ENCODE measurements at places on chromosomes 4 and X.

DNA sequence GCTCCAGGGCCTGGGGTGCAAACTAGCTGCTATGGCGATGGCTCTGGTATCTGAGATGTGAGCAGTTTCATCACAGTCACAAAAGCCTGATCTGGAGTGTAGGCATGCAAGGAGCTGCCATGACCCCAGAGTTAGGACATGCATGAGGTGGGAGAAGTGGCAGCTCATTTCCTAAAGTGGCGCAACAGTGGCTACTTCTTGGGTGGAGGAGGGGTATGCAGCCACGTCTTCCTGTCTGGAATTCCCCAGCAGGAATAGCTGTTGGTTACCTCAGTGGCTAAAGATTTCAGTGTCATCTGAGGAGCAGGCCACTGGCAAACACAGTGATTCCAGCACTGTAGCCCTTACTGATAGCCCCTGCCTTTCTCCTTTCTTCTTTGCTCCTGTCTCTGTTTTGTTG, 1382.5 kb downstream of the C4orf33 start:
- no peak for DNase-seq

DNA sequence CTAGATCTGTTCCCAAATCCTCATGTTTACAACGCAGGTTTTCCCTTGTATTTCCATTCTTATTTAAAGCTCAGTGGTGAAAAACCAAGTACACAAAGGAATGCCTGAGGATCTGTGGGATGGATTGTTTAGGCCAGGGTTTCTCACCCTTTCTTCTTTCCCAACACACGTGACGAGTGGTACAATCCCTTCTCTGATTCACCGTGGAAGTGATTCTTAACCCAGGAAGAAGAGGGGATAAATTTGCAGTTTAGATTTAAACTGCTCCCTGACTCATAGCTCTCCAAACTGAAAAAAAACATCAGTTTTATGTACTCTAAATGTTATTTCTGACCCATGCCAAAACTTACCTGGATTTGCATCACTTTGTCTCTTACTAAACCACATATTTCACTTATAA, 17.0 kb downstream of the PAQR3 start:
- DNase-seq = no peak

- DNase-seq = no peak
Measured at GRCh38 chrX:23919706-23920320, 12.0 kb downstream of the CXorf58 start.

DNA sequence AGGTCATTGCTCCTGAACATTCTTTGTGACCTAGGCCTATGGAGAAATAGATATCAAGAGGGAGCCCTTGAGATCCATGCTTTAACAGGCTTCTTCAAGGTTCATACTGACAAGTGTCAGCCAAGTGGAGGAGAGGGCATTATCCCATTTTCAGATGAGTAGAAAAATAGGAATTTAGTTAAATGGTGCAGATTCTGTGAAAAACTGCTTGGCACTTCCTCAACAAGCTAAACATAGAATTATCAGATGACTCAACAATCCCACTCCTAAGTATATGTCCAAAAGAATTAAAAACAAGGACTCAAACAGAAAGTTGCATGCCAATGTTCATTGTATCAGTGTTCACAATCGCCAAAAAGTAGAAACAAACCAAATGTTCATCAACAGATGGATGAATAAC, 43.8 kb upstream of the KCNIP4 start:
- DNase-seq = no peak

DNA sequence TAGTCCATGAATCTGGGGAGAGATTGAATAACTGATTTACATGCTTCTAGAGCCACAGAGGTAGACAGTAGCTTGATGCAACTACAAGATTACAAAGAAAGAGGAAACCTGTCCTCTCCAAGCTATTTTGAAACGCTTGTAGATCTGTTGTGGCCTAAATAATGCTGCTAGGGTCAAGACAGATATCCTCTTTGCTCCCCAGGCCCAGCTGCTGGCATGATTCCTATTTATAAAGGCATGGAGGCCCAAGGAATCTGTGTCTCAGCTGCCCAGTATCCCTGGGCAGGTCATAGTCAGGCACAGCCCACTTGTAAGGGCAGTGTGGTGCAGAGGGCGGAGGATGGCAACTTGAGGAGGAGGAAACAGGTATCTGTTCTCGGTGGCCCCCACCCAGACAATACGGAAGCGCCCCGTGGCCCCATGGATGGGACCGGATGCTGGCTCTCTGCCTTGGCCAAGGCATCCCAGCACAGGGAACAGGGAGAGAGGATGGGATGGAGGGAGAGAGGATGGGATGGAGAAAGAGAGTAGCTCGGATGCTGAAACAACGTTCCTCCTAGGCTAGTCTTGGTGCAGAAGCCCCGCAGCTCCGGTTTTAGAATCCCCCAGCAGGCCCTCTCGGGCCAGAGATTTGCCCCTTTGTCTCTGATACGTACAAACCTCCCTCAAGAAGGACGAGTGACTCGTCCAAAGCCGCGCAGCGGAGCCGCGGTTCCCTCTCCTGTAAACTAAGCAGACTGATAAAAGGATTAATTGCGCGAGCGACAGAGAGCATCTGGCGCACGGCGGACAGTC, 767 bp upstream of the SMIM20 start:
- peak; percentile 9 for DNase-seq

GRCh38 chr4:105637408-105638176, 70.9 kb downstream of the INTS12 start:
- no peak for DNase-seq

DNA sequence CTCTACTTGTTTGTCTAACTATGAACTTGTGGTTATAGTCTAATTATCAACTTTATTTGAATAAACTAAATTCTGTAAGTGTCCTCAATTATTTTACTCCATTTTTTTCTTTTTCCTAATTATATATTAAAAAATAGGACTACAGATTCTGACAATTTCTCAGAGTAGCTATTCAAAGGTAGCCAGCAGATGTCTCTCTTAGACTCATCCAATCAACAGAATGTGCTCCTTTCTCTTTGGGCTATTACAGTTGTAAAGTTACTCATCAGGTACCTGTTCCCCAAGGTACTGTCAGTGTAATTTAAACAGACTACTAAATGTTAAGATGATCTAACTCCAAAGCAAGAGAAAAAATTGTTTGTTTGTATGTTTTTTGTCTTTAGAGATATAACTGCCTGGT, 248.6 kb downstream of the PCDH18 start:
- DNase-seq = no peak

DNA sequence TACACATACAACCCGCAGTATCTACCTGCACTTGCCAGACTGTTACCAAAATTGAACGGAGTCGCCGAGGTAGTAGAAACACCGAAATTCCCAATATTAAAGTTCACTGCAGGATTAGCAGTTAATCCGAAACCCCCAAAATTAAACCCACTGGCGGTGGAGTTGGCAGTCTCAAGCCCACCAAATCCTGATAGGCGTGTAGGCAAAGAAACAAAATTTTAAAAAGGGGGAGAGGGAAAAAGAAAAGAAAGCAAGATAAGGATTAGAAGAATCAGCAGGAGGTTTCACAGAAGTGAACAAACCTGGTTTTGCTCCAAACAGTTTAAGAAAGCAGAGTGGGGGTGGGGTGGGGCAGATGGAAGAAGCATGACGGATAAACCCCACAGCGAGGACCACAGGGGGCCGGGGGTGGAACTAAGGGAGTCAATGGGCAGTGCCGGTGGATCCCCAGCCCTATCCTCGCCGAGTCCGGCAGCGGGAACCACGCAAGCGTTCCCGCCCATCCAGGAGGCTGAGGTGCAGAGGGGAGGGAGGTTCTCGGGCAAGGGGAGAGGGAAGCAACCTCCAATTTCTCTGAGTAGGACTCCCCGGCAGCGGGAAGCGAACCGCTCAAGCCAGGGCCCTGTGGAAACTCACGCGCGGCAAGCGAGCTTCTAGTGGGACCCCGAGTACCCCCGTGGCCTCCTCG, 599 bp downstream of the NUP54 start:
- peak; percentile 20 for DNase-seq

- DNase-seq = no peak
Measured at GRCh38 chrX:110966839-110967238, 129.2 kb upstream of the PAK3 start.

DNA sequence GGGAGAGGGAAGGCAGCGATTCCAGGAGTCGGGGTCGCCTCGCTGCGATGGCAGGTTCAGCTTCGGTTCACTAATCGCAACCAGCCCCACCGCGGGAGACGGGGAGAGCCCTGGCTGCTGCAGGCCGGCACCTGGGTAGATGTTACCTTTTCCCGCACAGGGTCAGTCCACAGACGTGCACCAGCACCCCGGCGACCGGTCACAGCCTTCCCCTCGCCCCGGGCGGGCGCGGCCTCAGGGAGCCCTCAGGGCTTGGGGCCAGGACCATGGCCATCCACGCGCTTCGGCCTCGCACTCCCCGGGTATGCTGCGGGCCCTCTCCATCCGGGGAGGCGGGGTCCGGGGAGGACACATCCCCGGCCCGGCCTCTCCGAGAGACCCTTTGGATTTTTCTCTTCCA, 26.1 kb upstream of the EXOC1L start:
- no peak for DNase-seq

- no peak for DNase-seq
Measured at GRCh38 chr4:97525236-97525635, 618.0 kb downstream of the STPG2 start.

- DNase-seq = no peak
Measured at GRCh38 chr4:184282251-184282713, 64.6 kb upstream of the ENPP6 start.

- DNase-seq = no peak
Measured at GRCh38 chrX:147933815-147934214, 22.1 kb downstream of the FMR1 start.

DNA sequence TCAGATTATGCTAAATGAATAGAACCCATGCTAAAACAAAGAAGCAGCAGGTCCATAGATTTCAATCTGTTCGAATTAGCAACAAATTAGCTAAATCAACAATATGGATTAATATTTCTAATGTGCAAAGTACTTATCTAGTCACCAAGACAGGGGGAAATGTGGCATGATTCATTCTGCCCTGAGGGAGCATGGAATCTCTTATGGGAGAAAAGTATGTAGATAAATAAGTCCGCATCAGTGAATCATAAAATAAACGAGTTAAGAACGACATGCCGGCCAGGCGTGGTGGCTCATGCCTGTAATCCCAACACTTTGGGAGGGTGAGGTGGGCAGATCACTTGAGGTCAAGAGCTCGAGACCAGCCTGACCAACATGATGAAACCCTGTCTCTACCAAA, 102.1 kb downstream of the ANOS1 start:
- DNase-seq = no peak

GRCh38 chr4:25535278-25535677, 120.4 kb upstream of the SLC34A2 start:
- no peak for DNase-seq

DNA sequence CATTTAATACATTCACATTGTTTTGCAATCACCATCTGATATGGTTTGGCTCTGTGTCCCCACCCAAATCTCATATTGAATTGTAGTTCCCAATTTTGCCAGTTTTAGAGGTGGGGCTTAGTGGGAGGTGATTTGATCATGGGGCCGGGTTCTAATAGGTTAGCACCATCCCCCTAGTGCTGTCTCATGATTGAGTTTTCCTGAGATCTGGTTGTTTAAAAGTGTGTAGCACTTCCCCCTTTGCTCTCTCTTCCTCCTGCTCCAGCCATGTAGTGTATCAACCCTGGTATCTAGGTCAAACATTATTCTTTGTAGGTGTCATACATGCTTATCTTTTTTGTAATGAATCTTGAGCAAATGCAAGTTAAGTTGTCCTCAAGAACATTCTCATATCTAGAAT, 83.3 kb upstream of the KIT start:
- DNase-seq = no peak

DNA sequence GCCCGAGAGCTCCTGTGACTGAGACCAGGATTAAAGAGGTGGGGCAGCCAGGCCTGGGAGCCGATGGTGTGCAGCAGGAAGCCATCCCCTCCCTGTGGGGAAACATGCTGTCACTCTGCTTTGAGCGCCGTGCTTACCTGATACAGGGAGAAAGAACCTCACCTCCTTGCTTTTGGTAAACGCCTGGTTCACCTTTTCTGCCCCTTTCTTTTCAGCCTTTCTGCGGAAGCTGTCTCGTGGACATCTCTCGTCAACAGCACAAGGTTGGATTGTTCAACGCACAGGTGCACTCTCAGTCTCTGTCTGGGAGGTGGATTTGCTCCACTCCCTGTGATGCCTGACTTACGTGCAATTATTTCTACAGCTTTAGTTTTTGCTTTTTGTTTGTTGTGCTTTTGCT, 12.0 kb downstream of the ZFYVE28 start:
- no peak for DNase-seq

- DNase-seq = no peak
Measured at GRCh38 chrX:67777148-67777547, 233.3 kb downstream of the AR start.

DNA sequence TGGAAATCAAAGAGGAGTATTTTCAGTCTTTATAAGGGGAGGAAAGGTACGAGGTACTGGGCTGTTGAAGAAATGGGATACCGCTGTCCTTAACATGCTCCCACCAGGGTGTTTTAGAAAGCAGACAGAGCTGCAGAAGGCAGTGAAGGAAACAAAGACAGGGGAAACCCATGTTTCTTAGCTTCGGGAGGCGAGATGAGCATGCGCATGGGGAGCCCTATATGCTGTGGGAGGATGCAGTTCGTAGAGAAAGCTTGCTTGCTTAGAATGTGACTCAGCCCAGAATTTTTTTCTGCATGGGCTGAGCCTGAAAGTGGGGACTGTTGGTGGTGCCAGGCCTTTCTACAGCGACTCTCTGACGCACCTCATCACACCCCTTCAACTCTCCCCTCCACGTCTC, 28.8 kb upstream of the SCOC start:
- DNase-seq = no peak

GRCh38 chrX:20266810-20267606, at the start of gene RPS6KA3:
Gene RPS6KA3 (minus strand): TSS chrX:20266909. CDS start chrX:20266632, 277 bp downstream.
- DNase-seq = peak; percentile 72

DNA sequence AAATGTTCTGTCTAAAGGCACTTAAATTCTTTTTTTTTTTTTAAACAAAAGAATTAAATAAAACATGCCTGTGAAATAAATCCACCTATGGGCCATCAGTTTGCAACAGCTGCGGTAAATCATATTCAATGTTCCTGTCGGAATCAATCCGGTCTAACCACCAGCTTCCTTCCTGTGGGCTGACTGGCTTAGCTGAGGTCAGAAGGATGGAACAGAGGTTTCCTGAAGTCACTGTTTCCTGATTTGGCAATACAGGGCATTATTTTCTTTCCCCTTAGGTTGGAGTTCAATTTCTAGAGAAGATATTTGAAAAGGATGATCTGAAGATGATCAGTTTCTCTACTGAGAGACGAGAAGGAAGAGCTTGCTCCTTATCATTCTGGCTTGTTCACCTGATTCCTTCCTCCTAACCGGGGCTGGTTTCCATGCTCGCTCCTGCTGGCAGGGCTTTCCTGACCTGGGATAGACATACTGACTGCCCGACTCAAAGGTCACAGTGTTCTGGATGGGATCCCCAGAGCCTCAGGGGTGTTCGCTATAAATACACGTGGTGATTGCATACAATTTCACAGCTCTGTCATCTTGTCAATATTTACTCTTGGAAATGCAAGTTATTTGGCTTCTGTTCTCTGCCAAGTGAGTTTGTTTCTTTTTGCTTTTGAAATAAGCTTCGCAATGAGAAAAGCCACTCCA, 21.7 kb downstream of the PDLIM3 start:
- DNase-seq = no peak

GRCh38 chrX:136115126-136115903, 32.0 kb upstream of the FHL1 start:
- no peak for DNase-seq

GRCh38 chr4:20423420-20423819, 171.7 kb downstream of the SLIT2 start:
- no peak for DNase-seq

Data from activated CD4-positive, CD25-positive, alpha-beta regulatory T cell (primary cell).